ENCODE measurements at places on chromosomes 7 and 10.

- no peak for DNase-seq
Observed at GRCh38 chr10:8417631-8418030, 363.1 kb downstream of the GATA3 start.

GRCh38 chr7:140723006-140723405, 26.5 kb downstream of the NDUFB2 start:
- DNase-seq = peak; percentile 32

- no peak for DNase-seq
Observed at GRCh38 chr7:1246871-1247526, 14.3 kb downstream of the UNCX start.

DNA sequence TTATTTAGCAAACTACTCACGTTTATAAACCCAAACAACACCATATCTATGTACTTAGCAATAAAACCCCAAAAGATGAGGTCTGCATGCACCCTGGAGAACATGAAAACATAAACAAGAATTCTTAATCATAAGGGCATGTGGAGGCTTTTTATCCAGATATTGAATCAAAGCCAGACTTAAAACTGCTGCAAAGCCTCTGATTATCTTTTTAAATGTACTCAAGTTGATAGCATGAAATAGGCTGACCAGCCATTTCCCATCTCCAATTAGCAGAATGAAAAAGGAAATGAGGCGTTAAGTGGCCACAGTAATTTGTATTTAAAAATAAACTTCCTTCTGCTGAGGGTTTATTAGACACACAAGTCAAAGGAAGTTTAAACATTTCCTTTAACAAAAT, 48.3 kb downstream of the ITIH5 start:
- DNase-seq = no peak

DNA sequence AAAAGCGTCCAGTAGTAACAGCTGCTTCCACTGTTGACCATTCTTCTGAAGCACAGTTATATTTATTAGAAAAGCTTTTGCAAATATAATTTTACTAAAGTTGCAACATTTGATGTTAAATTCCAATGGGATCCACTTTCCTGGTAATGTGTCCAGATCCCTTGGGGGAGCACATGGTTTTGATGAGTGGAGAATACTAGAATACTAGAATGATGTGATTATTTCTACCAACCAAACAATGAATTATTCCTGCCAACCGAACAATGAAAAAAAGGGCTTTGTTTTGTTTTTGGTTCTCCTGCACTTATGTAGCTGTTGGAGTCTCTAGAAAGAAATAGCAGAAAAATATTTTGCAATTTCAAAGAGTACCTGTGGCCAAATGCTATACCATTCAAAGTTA, 59.1 kb downstream of the BPGM start:
- DNase-seq = no peak

DNA sequence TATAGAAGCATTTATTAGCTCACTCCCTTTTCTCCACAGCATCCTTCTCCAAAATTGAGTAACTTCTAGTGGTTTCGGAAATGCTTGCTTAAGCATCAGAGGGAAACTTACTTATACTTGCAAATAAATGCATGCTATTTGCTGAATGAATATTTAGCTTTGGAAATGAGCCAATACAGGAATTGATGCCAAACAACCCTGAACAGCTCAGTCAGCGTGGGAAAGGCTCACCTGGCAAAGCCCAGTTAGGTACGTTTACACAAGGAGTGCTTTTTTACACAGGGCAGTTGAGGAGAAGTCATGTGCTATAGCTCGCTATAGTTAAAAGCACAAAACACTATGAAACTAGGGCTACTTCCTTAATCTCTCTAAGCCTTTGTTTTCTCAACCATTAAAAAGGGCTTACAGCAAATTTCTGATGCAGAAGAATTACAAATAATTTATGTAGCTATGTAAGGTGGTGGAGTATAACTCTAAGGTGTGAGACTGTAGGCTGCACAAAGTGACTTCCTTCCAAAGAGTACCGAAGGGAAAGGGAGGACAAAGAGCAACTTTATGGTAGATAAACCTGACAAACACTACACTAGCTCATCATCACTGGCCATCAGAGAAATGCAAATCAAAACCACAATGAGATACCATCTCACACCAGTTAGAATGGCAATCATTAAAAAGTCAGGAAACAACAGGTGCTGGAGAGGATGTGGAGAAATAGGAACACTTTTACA, 498.2 kb downstream of the PHTF2 start:
- DNase-seq = no peak

GRCh38 chr10:129030996-129031843, 435.8 kb upstream of the MGMT start:
- peak; percentile 45 for DNase-seq

GRCh38 chr7:64946772-64947171, 43.7 kb downstream of the ZNF273 start:
- no peak for DNase-seq

DNA sequence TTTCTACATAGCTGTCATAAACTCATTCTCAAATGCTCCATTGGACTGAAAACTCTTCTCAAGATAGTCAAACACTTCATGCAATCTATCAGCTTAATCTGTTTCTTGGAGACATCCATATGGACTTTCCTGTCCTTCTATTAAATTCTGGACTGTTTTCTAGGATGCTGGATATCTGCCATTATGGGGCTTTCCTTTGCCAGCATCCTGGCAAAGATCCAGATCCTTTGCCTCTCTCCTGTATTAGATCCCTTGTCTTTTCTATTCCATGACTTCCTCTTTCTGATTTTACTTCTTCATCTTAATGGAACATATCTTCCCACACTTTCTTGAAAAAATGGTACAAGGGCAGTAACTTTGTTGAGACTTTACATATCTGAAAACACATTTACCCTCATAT, 35.9 kb upstream of the SKAP2 start:
- no peak for DNase-seq

GRCh38 chr10:15188603-15189002, 20.1 kb upstream of the NMT2 start:
- DNase-seq = peak; percentile 38

- DNase-seq = no peak
Observed at GRCh38 chr10:89086801-89087521, 96.4 kb downstream of the FAS start.

DNA sequence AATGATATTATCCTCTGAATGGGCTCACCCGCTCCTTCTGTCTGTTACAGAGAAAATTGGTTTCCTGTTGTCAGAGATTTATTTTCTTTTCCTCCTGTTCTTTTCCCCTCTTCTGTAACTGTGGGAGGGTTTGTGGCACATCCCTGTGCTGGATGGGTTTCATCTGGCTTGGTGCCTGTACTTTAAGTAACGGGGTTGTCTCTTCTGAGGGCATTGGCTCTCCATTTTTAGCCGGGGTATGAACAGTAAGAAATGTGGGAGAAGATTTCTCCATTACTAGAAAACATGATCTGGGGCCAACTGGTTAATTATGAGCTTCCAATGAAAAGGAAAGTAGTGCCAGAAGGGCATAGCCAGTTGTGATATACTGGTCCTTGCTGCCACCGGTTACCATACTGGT, 142.6 kb downstream of the SND1 start:
- no peak for DNase-seq
